ENCODE measurements at places on chromosomes 6 and 20. TPM values are rescaled to one million over a fixed set of nuclear protein-coding genes. Genes with fewer than 3 reads are reported as not detected.

Gene SEMG1
- not detected for total RNA-seq

DNA sequence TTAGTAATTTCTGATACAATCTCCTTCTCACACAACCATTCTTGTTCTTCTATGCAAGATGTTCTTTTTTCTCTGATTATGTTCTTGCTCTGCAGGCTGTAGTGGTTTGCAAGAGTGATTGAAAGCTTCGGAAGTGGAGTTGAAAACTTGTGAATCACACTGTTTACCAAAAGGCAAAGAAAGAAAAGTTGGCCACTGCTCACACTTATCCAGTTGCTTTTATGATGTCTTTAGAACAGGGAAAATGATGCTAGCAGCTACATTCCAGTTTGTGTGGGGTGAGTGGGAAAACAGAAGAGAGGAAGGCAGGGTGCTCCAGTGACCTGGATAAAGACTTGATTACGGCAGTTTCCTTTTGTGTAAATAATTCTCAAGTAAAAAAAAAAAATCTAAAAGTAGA is 583.3 kb downstream of the TENT5A start:
- no peak for DNase-seq

Gene ULBP1
- 0.13 TPM for total RNA-seq

DNA sequence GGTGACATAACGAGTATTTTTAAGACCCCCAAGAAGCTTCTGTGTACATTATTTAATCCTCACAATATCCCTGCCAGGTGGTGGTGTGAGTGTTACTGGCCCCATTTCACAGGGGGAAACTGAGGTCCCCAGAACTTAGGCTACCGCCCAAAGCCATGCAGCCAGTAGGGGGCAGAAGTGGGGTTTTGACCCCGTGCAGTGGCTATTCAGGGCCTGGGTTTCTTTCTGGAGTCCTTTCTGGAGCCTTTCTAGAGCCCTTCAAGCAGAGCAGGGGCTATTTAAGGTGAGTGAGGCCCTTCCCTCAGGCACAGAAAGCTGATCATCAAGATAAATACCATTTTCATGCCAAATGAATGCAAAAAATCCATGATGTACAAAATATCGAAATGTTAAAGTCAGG is 59.0 kb downstream of the CTCFL start:
- peak; percentile 2 for DNase-seq

DNA sequence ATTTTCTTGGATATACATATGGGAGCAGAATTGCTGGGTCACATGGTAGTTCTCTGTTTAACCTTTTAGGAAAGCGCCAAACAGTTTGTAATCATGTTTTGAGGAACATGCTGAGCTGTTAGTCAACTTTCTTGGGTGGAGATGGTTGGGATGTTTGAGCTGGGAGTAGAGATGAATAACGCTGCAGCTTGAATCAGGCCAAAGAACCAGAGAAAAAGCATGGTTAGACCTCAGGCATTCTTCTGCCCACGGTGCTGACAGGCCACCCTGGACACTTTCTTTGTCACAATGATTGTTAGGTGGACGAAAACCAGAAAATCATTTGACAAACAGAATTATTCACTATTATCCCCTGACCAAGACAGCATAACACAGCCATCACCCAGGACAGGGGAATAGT is 66.8 kb downstream of the PRDM1 start:
- no peak for DNase-seq

DNA sequence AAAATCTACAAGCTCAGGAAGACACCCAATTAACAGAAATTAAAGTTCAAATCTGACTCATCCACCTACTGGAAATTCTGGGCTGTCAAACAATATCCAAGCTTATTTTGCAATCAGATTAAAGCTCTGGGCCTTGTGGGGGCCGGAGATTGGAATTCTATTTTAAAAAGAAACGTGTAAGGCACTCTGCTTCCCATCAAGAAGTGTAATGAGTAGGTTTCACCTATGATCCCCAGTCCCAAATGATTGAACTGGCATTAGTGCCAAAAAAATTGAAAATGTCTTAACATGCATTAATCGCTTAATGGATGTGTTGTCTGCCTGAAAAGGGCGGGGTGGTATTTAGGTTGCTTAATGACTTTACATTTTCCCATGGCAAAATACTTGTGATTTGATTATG is 542.4 kb upstream of the BTBD3 start:
- DNase-seq = no peak

Gene PBOV1
- total RNA-seq = not detected

DNA sequence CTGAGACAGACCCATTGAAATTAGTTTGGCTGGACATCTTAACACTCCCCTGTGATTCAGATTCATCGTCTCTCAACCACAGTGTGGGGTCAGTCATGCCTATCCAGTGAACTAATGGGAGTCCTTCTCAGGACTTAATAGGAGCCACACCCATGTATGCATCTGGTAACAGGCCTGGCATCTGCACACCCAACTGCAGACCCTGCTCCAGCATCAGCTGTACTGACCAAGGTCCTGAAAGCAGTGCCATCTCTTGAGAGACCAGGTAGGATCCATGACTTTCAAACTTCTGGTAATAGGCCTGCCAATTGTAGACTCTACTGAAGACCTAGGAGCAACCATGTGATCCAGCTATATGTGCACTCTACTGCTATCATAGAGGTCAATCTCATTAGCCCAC is 363.6 kb upstream of the POU3F2 start:
- DNase-seq = no peak

DNA sequence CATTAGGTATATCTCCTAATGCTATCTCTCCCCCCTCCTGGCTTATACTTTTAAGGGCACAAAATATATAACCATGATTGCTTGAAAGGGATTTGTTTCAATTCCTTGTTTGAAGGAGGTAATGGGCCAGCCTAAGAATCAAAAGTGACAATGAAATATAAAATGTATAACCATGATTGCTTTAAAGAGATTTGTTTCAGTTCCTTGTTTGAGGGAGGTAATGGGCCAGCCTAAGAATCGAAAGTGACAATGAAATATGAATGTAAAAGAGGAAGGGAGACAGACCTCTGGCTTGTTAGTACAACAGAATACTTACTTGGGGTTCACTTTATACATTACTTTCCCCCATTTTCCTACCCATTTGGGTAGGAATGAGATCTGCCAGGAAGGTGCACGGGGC is 55.5 kb downstream of the FOXC1 start:
- no peak for DNase-seq

Gene FKBP5
- total RNA-seq = 96.1 TPM

DNA sequence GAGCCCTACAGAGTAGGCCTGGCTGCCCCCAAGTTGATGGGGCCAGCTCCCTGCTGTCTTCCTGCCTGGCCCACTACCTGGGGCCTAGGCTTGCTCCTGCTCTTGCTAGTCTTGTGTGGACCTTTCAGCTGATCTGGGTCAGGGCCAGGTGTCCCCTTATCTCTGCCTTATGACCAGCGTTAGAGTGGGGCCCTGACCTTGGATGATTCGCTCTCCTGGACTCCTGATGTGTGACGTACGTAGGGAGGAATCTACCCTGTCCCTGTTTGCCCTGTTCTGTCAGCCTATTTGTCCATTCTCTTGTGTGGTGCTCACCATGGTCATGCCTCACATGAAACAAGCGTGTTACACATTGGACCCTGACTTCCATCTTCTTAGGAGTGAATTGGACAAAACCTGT is 571.8 kb downstream of the QKI start:
- DNase-seq = no peak

- DNase-seq = no peak
Measured at GRCh38 chr6:101000341-101000740, 119.2 kb upstream of the ASCC3 start.

Gene TUBB
- total RNA-seq = 264 TPM

GRCh38 chr6:32081168-32081990 is 27.8 kb downstream of the TNXB start:
- DNase-seq = peak; percentile 91

DNA sequence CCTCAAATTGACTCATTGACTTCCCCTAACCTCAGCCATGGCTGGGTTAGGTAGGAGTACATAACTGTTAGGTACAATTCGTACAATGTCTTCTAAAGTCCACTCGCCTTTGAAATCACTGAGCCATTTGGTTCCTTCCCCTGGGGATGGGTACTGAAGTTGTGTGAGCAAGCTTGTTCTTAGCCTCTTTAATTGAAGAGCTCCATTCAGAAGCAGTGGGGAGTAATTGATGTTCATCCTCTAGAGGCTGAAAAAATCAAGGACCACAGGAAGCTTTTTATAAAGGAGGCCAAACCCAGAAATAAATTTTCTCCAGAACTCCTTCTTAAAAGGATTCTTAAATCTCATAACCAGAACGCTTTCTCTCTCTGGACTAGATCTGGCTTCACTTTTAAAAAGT is 60.6 kb downstream of the ANKS1A start:
- DNase-seq = no peak

DNA sequence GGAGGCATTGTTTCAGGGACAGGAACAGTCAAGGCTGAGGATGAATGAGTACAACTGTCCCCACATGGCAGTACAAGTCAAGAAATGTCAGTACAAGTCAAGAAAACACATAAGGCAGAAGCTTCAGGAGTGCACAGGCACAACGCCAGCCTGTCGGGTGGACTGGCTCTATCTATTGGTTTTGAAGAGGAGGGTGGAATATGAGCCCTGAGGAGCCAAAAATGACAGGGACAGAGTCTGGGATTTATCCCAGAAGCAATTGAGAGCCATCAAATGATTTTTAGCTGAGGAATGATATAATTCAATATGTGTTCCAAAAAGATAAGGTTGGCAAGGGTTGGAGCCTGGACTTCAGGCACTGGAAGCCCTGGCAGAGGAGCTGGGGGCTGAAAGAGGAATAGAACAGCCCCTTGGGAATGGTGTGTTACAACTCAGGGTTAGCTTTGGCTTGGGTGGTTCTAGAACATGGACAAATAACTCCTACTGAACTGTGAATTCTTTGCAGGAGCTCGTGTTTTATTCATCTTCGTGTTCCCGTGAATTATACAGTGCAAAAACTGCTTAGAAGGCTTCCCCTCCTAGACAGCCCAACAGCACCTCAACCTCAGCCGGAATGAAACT is 425.7 kb upstream of the ARID1B start:
- no peak for DNase-seq

Gene GRIK2
- 3.0 TPM for total RNA-seq

DNA sequence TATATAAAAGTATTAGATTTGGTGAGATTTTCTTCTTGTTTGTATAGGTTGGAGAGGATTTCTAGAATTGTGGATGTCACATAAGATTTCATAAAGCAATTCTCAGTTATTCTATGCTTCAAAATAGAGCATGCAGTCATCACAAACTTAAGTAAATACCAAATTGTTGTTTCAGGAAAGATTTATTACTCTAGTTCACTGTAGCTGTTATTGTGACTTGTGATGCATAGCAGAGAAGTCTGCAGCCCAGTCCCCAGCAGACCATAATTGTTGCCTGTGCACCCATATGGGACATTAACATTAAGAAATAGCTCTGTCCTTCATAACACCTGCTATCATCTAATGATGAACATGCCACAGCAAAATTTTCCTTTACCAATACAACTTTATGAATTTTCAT is 228.0 kb upstream of the FAM83B start:
- DNase-seq = no peak

Gene NNAT
- 2.6 TPM for total RNA-seq

Gene MAFB
- total RNA-seq = 66.3 TPM

- no peak for DNase-seq
Measured at GRCh38 chr20:47984437-47984836, 199.2 kb upstream of the SULF2 start.

DNA sequence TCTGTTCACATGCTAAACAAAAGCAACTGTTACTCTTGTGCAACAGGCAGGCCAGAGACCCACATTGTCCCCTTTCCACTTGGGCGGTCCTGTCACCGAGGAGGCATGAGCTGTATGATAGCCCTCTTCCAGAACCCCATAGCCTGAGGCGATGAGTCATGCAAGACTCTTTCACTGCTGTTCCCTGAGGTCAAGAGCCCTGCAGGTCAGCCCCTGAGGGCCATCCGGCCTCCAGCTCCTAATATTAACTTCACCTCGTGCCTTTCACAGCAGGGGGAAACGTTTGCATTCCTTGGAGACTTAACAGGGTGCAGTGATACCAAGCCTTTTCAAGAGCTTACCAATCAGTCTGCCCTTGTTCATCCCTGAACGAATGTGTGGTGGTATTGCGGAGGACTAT is 253.3 kb upstream of the ECI2 start:
- no peak for DNase-seq

DNA sequence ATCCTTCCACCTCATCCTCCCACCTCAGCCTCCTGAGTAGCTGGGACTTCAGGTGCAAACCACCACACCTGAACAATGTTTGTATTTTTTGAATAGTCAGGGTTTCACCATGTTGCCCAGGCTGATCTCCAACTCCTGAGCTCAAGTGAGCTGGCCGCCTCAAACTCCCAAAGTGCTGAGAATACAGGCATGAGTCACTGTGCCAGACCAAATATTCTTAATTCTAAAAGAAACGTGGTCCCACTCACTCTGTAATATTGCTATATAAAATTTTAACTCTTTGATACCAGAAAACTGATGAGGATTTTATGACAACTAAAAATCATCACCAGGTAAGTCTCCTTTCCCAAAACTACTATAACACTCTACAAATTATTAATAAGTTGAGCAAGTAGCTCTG is 716.8 kb upstream of the GJE1 start:
- no peak for DNase-seq

- no peak for DNase-seq
Measured at GRCh38 chr20:46800409-46800804, 91.0 kb downstream of the SLC2A10 start.

Gene PROKR2
- total RNA-seq = not detected

DNA sequence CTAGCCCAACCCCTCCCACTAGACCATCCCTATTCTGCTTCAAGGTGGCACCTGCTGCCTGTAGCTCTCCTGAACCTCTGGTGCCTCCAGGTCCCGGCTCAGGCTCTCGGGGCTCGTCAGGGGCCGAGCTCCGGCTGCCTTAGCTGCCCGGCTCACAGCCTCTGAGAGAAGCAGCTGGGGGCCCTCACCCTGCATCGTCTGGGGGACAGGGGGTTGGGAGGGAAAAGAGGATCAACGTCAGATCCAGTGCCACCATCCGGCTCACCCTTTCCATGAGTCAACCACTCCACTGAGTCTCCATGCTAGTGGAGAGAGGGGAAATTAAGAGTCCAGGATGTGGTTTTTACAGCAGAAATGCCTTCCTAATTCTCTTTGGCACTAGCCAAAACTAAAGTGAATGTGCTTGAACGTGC is 13.0 kb downstream of the BAG6 start:
- DNase-seq = no peak

DNA sequence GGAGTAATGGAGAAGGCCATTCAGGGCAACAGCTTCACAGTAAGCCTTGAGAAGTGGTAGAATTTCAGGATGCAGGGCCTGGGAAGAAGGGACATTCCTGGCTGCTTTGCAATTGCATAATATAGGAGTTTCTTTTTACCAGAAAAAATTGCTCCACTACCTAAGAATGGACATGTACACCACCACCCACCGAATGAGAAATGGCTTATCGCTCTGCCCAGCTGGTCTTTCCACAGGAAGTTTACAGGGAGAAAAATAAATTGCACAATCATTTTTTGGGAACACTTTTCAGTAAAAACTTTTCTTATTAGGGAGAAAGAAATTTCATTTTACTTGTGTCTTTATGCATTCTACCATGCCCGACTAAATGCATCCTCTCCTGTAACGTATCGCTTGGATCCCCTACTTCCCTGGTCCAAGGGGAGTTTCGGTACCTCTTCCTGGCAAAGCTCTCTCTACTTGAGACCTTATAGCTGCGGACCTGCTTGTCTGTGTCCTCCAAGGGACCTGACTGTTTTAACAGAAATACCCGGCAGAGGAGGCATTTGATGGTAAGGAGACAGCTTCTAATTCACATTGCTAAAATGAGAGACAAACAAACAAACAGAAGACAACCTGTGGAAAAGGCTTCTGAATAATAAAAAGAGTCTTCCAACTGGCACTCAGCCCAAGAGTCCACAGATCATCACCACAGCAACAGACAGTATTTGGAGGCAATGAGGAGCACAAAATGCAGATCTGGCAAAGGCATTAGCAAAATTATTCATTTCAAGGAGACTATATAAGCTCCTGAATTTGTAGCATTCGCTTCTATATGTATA is 54.2 kb downstream of the MAP3K5 start:
- DNase-seq = peak; percentile 55
